Pons (tissue), 1 donor: ENCODE measurements at places on chromosomes 11 and 22.

DNA sequence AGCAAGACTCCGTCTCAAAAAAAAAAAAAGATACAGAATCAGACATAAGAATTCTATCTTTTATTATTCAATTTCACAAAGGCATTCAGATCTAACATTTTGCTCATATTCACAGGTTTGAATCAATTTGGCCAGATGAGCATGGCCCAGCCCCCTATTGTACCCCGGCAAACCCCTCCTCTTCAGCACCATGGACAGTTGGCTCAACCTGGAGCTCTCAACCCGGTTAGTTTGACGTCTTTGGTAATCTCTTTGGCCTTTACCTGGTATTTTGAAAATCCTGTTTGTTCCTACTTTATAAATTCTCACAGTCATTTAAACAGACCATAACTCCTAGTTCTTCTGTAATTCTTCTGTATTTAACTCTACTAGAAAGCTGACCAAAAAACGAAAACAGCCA, 55.3 kb downstream of the EP300 start:
- DNase-seq, result no peak

DNA sequence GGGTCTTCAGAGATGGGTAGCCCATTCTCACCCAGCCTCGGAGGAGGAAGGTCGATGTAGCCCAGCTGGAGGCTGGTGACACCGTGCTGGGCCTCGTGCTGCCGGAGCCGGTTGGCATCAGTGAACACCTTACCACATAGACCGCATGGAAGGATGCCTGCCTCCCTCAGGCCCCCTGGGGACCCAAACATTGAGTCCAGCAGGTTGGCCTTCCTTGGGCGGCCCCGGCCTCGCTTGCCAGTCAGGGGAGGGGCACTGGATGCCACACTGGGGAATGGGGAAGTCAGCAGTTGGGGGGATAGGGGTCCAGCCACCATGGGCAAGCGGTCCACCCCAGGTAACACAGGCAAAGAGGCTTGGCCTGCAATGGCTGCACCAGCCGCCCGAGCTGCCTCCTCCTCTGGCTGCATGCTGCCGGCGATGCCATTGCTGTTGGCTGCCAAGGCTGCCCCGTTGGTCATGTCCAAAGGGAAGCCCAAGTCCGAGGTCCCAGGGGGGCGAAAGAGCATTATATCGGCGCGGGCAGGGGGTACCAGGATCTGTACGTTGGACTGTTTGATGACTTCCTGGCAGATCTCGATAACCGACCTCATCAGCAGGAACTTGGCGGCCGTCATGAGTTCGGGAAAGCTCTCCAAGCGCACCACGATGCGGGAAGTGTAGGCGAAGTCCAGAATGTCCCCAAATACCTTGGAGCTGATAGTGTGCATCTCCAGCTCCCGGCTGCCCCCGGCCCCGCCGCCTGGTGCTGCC, 1.4 kb downstream of the PATZ1 start:
- DNase-seq, result no peak

DNA sequence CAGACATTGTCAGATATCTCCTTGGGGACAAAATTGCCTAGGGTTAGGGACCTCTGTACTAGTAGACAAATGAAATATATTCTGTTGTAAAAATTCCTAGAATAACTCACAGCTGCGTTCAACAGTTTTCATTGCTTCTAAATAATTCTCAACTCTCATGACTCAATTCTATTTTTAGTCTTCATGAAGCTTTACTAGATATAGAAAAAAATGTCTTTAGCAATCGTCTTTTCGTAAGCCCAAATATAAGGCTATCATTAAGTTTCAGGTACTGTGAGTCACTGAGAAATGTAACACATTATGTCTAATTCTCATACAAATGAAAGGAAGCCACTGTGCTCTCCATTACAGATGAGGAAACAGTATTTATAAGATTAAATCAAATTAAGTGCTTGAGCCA, 6.4 kb downstream of the MMP12 start:
- DNase-seq, result no peak

DNA sequence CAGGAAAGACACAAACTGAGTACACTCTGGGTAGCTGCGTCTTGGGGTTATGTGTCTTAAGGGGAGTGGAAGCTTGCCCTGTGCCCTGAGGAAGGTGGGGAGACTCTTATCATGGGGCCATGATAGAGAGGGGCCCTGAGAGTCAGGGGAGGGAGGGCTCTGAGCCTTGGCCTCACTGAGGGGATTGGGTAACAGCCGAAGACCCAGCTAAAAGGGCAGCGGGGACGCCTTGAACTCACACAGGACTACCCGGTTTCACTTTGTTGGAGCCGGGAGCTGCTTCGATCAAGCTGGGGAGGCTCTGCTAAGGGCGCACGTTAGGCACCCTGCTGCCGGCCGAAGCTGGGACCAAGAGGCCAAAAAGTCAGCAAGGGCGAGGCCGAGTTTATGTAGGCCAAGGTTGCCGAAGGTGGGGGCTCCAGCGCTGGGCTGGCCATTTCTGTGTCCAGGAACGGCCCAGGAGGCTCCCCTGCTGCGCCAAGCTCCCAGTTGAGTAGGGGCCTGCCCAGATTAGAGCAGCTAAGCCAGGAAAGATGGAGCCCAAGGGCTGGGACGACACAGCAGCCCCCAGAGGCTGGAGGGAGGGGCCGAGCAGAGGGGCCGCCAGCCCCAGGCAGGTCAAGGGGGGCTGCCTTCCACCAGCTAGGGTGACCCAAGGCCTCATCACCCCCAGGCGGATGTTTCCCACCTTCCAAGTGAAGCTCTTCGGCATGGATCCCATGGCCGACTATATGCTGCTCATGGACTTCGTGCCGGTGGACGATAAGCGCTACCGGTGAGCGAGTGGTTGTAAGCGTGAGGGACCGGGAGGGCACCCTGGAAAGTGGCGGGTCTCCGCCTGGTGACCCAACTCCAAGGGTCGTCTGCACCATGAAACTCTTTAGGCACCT, 2.2 kb downstream of the TBX1 start:
- DNase-seq, result no peak

DNA sequence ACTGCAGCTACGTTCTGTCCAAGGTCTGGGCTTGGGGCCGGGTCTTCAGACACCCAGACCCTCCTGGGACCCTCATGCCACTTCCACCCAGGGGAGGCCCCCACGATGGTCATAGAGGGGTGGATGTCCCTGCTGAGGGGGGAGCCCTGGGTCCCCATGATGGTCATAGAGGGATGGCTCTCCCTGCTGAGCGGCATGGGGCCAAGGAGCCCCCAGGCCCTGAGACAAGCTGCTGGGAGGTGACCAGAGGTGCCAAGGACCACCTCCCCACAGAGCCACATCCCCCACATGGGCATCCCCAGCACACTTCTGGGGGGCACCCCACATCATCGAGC, 7.2 kb downstream of the MUC5B start:
- no peak for DNase-seq

DNA sequence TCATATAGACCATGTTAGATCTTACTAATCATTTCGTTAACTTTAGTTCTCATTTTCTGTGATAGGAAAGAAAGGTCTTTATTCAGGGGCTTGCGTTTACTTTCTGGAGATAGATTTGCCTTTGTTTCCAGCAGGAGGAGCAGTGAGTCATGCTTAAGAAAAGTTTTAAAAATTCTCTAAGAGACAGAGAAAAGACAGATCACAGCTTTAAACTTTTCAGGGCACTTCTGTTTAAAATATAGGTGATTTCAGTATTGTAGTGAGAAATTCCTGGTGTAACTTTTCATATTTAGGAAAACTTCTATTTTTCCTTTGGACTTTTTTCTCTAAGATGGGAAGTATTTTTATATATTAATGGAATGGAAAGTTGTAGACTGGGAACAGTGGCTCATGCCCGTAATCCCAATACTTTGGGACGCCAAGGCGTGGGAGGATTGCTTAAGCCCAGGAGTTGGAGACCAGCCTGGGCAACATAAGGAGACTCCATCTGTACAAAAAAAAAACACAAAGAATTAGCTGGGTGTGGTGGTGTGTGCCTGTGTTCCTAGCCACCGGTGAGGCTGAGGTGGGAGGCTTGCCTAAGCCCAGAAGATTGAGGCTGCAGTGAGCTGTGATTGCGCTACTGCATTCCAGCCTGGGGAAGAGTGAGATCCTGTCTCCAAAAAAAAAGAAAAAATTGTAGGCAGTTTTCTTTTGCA, 60.3 kb downstream of the ATXN10 start:
- no peak for DNase-seq

- DNase-seq, result no peak
These were observed 125.2 kb downstream of the MICAL2 start for GRCh38 chr11:12235553-12235946.

GRCh38 chr11:45166604-45166897, 20.1 kb downstream of the PRDM11 start:
- DNase-seq, result no peak
